Daoy (cell line): ENCODE measurements at places on chromosomes 5 and 9. TPM values are rescaled to one million over a fixed set of nuclear protein-coding genes. Genes with fewer than 3 reads are reported as not detected.

GRCh38 chr5:68071282-68071632, 144.3 kb upstream of the PIK3R1 start:
- no peak for DNase-seq

DNA sequence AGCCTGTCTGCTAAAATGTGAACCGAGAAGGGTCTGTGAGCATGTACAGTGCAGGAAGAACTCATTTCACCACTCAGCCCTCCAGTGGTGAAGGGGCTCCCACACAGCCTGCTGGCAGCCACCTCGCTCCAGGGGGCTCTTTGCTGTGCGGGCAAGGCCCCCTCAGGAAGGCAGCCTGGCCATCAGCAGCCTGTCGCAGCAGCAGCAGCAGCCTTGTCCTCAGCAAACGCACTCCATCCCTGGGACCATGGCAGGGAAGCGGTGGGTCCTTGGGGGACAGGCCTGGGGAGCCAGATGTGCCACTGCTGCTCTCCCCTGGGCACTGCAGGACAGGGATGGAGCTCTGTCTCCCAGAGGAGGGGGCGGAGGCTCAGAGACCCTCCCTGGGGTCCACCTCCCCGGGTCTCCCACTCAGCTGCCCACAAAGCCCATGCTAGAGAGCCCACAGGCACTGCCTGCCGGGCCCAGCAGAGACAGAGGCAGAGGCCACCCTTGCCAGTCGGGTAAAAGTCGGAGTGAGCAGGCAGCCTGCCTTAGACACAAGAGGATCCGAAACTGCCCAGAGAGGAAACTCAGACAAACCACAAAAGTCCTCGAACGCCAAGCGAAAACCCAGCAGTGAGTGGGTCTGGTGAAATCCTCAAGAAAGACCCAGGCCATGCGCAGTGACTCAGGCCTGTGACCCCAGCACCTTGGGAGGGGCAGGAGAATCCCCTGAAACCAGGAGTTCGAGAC, 8.0 kb downstream of the BRD3 start:
- peak; percentile 31 for DNase-seq

GRCh38 chr5:133824661-133825254, 143.7 kb downstream of the C5orf15 start:
- DNase-seq = no peak

GRCh38 chr5:1998716-1999317, 116.1 kb upstream of the IRX4 start:
- no peak for DNase-seq

- peak; percentile 55 for DNase-seq
Measured at GRCh38 chr5:68245319-68245718, 29.8 kb downstream of the PIK3R1 start.

GRCh38 chr9:27870404-27870803, 297.1 kb upstream of the C9orf72 start:
- DNase-seq = peak; percentile 4

GRCh38 chr9:131578731-131579504, 33.6 kb downstream of the PRRT1B start:
- no peak for DNase-seq

DNA sequence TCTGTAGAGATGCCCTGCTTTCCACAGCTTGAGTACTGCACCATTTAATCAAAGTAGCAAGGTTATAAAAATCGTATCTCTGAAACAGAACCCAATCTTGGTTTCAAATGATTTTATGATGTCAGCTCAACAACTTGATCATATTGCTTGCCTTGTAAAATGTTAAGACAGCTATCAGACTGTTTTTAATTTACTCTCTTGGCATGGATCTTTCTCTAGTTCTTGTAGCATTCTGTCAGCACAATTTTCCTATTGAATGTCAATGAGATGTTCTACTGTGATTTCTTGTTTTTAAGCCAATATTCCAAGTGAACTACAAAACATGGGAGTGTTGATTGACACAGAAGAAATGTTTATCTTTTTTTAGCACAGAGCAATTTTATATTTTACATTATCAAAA, 313.4 kb downstream of the CDH12 start:
- DNase-seq = no peak

DNA sequence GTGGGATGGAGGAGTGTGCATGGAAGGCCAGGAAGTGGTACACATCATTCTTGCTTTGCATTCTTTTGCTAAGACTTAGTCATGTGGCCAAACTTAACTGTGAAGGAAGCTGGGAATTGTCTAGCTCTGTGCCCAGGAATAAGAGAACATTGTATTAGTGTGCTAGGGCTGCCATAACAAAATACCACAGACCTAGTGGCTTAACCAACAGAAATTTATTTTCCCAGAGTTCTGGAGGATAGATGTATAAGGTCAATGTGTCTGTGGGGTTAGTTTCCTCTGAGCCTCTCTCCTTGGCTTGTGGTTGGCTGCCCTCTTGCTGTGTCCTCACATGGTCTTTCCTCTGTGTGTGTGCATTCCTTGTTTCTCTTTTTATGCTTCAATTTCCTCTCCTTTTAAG, 32.4 kb downstream of the NNT start:
- no peak for DNase-seq

DNA sequence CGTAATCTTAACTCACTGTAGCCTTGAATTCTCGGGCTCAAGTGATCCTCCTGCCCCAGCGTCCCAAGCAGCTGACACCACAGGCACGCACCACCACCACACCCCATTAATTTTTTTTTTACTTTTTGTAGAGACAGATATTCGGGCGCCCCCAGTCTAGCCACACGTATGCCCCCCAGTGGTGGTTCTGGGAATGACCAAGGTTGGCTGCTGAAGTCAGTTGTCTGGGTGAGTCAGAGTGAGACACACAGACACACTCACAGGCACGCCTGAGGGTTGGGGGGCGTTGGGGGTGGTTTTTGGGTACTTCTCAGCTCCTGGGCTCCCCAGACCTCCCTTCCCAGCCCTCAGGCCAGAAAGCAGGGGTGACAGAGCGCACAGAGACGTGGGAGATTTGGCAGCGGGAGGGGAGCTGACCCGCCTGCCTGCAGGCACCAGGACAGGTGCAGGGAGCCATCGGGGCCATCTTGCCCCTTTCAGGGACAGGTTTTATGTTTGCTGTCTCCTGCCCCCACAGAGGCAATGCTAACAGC, 4.2 kb upstream of the ENTPD8 start:
- DNase-seq = peak; percentile 89

OR1J2 gene
- total RNA-seq = not detected in 2 replicates

COL23A1 gene
- 21.7 and 27.1 TPM in 2 replicates for total RNA-seq

IL4 gene
- not detected in 2 replicates for total RNA-seq

RETREG1 gene
- total RNA-seq = 1.9 TPM in 2 replicates

NRARP gene
- 3.5 and 10.0 TPM in 2 replicates for total RNA-seq
